ENCODE measurements at places on chromosomes 4 and X. TPM values are rescaled to one million over a fixed set of nuclear protein-coding genes. Genes with fewer than 3 reads are reported as not detected.

Gene SPARCL1
- total RNA-seq = 0.72 TPM

Gene GATA1
- not detected for total RNA-seq

Gene PAGE5
- not detected for total RNA-seq

Gene KLHL4
- 0.21 TPM for total RNA-seq

Gene ARHGAP6
- 0.48 TPM for total RNA-seq

Gene OTC
- not detected for total RNA-seq
